Activated naive CD4-positive, alpha-beta T cell treated with anti-CD3 and anti-CD28 coated beads, Interleukin-2, amount 10 ng/mL, durations not matched to agents 7 days and 5 days (primary cell): ENCODE measurements at places on chromosomes 3 and 15.

GRCh38 chr15:61829514-61829889 is 230.7 kb downstream of the VPS13C start:
- no peak for DNase-seq

DNA sequence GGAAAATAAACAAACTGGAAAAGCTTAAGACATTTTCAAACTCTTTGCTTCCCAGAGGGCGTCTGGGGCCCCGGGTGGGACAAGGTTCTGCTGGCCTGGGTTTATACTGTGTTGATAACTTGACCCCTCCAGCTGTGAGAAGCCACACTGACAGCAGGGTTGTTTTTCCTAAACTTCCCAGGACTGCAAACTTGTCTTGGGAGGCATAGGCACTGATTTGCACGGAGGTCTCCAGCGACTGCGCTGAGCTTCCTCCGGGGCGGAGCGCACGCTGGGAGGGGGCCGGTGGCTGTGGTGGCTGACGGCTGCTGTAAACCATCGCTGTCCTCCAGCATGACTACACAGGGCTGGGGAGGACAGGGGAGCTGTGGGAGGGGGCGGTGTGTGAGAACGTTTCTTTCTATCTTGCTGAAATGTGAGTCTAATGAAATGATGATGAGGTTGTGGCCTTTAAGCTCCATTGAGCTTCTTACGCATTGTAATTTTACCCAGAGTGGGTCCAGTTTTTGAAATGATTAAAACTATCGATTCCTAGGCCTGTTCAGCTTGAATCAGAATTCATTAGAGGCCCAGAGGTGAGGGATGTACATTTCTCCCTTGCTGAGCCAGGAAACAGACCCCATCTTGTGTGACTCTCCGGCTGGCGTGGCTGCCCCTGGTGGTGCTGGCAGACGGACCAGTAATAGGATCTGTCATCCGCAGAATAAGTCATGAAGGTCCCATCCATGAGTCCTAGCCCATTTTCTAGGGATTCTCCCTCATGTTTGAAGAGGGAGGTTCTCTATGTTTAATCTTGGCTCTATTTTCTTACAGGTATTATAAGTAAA is 40.5 kb upstream of the VPS8 start:
- no peak for DNase-seq

GRCh38 chr3:68060191-68060590 is 405.8 kb upstream of the SUCLG2 start:
- no peak for DNase-seq

- DNase-seq = no peak
These were observed 619.5 kb upstream of the TBL1XR1 start for GRCh38 chr3:177816667-177817208.

- DNase-seq = no peak
These were observed 50.6 kb downstream of the KBTBD8 start for GRCh38 chr3:67048715-67049074.
